ENCODE measurements at places on chromosomes 16 and 17.

DNA sequence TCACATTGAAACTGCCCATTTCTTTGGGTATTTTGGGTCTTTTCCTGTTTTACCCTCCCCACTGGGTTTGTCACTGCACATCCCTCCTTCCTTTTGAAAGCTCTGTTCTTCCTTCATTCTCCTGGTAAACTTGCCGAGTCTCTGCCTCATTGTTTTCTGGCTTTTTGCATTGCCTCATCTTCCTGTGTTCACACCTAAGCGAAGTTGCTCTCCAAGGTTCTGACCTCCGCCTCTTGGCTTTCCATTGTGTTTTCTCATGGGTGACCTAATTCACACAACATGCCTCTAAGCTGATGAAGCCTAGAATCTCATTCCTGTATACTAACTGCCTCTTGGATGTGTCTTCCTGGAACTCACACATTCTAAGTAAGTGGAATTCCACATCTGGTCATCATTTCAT lies 1096.1 kb upstream of the EEF2KMT start:
- no peak for DNase-seq

DNA sequence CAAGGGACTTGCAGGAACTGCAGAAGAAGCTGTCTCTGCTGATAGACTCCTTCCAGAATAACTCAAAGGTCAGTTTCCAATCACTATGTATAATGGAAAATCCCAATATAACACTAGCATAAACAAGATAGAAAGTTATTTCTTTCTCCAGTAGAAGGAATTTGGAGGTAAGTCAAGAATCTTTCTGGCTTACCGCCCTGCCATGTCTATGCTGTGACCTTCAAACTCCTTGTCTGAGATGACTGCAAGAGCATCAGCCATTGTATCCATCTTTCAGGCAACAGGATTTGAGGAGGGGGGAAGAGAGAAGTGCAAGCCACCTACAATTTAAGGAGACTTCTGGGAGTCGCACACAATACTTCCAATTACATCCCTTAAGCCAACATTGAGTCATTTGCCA lies 2.7 kb downstream of the LDAF1 start:
- DNase-seq, result no peak

DNA sequence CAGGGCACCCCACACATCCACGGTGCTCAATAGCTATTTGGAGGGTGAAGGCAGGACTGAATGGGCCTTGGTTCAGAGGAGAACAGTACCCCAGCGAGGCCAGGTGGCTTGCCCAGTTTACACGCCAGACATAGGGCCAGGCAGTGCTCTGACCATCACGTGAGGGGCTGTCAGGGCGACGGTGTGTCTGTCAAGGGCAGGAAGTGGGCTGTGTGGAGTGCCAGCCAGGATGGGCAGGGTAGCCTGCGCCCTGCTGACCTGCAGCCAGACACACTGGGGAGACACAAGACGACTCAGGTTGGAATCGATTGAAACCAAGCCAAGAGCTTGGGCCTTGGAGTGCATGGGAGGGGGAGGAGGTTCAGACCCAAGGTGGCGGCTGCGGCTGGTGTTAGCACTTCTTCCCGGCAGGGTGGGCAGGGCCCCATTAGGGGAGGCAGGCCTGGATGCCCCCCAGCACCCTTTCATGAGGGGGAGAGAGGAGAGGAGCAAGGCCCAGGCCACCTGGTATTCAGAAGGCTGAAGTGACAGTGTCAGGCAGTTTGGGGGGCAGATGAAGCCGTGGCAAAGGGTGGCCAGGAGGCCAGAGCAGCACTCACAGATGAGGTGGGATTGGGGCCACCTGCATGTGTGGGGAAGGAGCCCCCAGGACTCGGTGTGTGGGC lies 68.2 kb downstream of the SREBF1 start:
- DNase-seq, result no peak

- DNase-seq, result no peak
Measured at GRCh38 chr17:77491921-77492445, 351.2 kb downstream of the SEC14L1 start.

DNA sequence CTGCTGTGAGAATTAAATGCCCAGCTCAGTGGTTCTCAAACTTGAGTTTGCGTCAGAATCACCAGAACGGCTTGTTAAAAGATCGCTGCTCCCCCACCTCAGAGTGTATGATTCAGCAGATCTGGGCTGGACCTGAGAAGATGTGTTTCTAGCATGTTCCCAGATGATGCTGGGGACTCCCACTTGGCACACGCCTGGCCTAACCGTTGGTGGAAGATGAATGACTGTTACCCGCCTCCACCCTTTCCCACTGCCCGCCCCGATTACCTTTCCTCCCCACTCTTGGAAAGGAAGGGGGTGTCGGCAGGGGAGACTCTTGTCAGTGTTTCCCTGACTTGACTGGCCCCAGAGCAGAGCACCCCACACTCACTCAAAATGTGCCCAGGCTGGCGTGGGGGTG lies 29.3 kb upstream of the ABCC3 start:
- no peak for DNase-seq

- DNase-seq, result no peak
Measured at GRCh38 chr17:10744501-10745000, 14.7 kb upstream of the TMEM220 start.

- DNase-seq, result no peak
Measured at GRCh38 chr17:15648386-15648785, 28.9 kb upstream of the FBXW10B start.

GRCh38 chr16:12576878-12577277 lies 226.8 kb downstream of the CPPED1 start:
- no peak for DNase-seq

GRCh38 chr16:67883872-67884261 lies 818 bp upstream of the NRN1L start:
- peak; percentile 32 for DNase-seq

- DNase-seq, result no peak
Measured at GRCh38 chr17:35617505-35617904, 30.4 kb downstream of the AP2B1 start.

GRCh38 chr16:50252082-50252611 lies 14.2 kb upstream of the ADCY7 start:
- no peak for DNase-seq

DNA sequence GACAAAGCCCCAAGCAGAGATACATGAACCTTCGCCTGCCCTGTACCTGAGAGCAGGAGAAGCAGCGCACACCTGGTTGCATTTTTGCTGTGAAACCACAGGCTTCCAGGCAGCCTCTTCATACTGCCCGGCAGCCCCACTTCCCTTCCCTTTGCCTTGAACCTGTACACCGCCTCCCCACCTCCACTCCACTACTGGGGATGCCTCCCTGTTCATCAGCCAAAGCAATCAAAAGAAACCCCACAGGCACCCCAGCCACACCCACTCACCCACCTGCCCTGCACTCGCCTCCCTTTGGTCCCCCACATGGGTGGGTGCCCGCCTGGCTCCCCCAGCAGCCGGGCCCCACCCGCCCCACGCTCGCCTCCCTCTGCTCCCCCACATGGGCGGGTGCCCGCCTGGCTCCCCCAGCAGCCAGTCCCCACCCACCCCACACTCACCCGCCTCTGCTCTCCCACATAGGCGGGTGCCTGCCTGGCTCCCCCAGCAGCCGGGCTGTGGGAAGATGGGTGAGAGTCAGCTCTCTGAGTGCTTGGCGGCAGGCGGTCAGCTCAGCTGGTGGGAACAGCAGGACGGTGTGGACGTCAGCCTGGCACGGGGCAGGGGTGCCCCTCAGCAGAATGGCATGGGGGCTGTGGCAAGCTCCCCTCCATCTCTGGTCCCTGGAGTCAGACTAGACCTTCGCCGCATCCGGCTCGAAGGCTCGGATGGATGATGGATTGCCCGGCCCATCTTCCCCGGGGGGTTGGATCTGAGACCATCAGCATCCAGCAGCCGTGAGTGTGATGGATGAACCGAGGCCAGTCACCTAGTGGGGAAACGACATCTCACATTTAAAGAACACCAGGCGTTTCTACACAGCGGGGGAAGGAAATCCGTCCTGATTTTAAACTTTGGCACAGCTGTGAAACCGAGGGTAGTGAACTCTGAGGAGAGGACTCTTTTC lies 135.6 kb downstream of the BANP start:
- no peak for DNase-seq

DNA sequence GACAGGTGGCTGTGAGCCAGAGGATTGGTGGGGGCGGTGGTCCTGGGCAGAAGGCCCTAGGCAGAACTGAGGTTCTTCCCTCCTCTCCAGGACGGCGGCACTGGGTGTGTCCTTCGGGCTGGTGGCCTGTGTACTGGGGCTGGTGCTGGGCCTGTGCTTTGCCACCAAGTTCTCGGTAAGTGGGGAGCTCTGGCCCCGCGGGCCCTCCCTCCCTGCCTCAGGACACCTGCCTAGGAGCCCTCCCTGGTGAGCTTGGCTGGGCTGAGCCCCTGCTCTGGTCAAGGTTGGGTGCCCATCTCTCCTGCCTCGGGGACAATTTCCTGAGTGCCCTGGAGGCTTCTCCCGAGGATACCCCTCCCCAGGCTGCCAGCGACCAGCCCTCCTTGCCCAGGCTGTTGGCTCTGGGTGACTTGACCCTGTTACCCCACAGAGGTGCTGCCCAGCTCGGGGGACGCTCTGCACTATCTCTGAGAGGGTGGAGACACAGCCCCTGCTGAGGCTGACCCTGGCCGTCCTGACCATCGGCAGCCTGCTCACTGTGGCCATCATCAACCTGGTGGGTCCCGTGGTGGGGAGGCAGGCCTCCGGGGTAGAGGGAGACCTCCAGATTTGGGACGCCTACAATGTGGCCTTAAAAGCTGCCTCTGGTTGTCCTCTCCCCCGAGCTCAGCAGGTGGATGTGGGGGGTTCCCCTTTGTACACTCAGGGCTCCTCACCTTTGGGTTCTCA lies 42.0 kb downstream of the ADCY7 start:
- DNase-seq, result no peak

DNA sequence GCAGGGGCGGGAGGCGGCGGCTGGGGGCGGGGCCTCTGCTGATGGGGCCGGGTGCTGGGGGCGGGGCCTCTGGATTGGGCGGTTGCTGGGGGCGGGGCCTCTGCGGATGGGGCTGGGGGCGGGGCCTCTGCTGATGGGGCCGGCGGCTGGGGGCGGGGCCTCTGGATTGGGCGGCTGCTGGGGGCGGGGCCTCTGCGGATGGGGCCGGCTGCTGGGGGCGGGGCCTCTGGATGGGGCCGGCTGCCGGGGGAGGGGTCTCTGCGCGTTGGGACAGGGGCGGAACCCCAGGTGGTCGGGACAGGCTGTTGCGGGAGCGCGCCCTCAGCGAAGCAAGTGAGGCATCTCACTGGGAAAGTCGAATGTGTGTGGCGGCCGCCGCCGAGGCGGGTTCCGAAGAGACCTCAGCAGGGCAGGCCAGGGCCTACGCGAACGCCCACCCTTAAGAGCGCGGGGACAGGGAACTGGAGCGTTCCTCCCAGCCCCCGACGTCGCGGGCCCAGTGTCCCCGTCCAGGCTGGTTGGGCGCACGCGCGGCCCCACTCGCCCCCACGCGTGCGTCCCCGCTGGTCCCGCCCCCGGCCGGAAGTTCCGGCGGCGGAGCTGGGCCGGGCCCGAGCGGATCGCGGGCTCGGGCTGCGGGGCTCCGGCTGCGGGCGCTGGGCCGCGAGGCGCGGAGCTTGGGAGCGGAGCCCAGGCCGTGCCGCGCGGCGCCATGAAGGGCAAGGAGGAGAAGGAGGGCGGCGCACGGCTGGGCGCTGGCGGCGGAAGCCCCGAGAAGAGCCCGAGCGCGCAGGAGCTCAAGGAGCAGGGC lies at the start of gene STUB1:
Gene STUB1, plus strand, starts transcription at position 597 of the 811 bp plus-strand sequence. Its CDS starts 116 bp downstream, at position 713.
- peak; percentile 84 for DNase-seq

- no peak for DNase-seq
Measured at GRCh38 chr16:17168181-17168580, 302.6 kb downstream of the XYLT1 start.

GRCh38 chr16:69566240-69566980 lies 644 bp downstream of the NFAT5 start:
- no peak for DNase-seq

DNA sequence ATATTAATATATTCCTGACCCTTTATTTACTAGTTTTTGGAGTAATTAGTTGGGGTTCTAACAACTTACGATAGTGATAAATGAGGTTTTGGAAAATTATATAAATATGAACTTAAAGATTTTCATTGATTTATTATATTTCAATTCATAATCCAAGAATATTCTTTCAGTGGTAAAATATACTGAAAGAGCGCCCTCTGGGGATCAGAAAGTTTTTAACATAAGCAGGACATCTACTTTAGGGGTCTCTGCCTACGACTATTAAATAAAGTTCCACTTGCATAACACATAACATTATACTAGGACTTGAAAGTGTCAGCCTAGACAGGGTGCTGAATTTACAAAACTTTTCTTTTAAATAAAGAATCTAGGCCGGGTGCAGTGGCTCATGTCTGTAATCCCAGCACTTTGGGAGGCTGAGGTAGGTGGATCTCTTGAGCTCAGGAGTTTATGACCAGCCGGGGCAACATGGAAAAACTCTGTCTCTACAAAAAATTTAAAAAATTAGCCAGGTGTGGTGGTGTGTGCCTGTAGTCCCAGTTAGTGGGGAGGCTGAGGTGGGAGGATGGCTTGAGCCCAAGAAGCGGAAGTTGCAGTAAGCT lies 15.6 kb downstream of the RFWD3 start:
- no peak for DNase-seq

DNA sequence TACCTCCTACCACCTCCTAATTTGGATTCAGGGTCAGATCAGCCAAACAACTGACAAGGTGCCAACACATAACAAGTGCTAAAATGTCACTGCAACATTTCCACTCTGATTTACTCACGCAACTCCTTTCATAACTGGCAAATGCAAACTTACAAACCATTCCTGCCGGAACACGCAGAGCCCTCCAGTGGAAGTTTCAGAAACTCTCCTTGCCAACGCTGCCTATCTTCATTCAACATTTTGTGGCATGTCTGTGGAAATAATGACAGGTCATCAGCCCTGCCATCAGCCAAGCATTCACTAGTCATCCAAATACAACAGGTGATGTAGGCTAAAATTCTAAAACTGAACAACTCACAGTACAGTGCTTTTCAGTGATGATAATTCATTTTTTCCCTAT lies 37.7 kb upstream of the OR3A1 start:
- DNase-seq, result no peak

GRCh38 chr17:66547151-66547865 lies 244.9 kb downstream of the PRKCA start:
- no peak for DNase-seq

GRCh38 chr17:8835631-8836364 lies 31.7 kb downstream of the PIK3R6 start:
- no peak for DNase-seq

GRCh38 chr17:80364091-80364691 lies 50.8 kb upstream of the ENDOV start:
- no peak for DNase-seq

DNA sequence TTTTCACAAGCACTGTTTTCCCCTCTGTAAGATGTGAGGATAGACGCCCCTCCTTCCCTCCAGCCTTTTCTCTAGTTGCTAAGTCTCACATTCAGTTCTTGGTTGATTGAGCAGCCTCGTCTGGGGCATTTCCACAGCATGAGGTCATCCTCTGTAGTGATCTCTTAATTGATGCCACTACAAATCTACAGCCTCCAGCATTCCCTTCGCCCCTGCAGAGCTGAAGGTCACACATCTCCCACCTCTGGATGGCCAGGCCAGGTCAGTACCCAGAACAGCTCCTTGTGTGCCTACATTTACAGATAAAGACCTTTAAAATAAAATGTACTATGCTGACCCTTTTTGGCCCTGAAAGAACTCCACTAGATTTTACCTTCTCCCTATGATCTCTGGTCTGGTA lies 32.5 kb upstream of the CDH11 start:
- no peak for DNase-seq
